Umbilical cord (tissue), 2 donors: ENCODE measurements at places on chromosomes 5 and 9. TPM values are rescaled to one million over a fixed set of nuclear protein-coding genes. Genes with fewer than 3 reads are reported as not detected.

GRCh38 chr9:134378901-134379338 lies 52.7 kb downstream of the RXRA start:
- DNase-seq = peak; percentile 88

- DNase-seq = no peak
Measured at GRCh38 chr9:34124926-34125325, 1.6 kb downstream of the DCAF12 start.

GRCh38 chr9:97651646-97652045 lies 18.0 kb downstream of the NCBP1 start:
- no peak for DNase-seq

GRCh38 chr5:7592910-7593309 lies 197.0 kb downstream of the ADCY2 start:
- no peak for DNase-seq

GRCh38 chr9:86512929-86513328 lies 158.7 kb upstream of the TUT7 start:
- DNase-seq = no peak

Gene PROB1
- 2.4 TPM for total RNA-seq
